ENCODE measurements at places on chromosomes 5 and 9.

DNA sequence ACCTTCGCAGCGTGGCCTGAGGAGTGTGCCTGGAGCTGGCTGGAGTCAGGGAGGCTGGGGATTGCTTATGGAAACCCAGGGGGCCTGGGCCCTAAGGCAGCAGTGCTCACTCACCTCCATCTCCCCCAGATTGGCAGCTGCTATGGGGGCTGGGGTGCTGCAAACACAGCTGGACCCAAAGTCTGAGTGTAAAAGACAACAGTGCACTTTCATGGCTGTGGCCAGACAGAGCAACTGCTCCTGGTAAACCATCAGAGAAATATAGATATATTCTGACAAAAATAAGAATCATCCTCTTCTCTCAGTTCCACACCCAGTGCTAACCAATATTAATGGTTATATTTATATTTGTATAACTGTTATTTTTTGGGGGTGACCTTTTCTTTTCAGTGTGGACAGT is 123.9 kb downstream of the TENT4A start:
- no peak for DNase-seq

- no peak for DNase-seq
Observed at GRCh38 chr5:107968406-107968843, 297.7 kb upstream of the EFNA5 start.

DNA sequence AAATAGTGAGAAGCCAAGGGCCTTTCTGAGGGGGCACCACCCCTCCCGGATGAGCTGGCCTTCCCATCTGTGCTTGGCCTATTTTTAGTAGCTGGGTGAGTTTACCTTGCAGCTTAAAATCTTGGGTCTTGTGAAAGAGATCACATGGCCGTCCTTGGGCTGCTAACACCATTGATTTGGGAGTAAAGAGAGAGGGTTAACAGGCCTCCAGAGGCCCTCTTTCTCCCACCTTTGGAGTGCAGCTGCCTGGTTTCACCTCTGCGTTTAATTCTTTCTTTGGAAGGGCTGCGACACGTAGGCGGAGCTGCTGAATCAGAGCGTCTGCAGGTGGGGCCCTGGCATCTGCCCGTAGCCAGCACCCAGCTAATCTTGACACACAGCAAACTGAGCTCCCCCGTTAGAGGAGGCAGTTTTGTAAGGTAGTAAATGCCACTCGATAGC is 12.8 kb downstream of the OLFM1 start:
- DNase-seq, result no peak

DNA sequence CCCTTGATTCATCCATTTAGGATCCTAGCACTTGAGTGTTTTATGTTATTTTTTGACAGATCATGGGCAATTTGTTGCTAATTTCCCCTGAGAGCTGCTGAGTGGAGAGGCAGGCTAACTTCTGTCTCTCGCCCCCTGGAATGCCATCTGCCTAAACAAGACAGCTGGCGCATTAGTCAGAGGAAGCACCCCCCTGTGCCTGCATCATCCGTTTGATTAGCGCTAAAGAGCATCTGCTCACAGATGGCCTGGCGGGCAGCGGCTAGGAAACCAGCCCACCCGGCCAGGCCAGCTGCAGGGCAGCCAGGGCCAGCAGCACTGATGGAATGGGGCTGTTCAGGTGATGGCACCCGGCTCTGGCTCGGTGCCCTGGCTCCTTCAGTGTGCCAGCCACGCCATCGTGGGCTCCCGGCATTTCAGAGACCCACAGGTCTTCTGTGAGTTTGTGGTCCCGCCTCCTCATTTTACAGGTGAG is 22.9 kb upstream of the ASS1 start:
- no peak for DNase-seq

DNA sequence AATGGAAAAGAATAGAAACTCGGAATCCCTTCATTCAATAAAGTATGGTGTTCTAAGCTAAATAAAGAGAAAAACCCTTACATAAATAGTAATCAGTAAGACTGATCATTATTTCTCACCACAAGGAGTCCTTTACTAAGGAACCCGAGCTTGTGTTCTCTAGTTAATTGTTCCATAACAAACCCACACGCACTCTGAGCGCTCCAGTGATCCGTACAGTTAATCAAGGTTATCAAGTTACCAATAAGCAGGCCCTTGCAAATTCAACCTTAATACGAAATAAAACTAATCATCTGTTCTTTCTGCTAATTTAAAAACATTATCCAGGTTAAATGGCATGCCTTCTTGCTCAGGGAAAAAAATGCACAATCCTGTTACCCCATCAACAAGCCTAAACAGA is 224.4 kb downstream of the FRMD3 start:
- DNase-seq, result no peak

DNA sequence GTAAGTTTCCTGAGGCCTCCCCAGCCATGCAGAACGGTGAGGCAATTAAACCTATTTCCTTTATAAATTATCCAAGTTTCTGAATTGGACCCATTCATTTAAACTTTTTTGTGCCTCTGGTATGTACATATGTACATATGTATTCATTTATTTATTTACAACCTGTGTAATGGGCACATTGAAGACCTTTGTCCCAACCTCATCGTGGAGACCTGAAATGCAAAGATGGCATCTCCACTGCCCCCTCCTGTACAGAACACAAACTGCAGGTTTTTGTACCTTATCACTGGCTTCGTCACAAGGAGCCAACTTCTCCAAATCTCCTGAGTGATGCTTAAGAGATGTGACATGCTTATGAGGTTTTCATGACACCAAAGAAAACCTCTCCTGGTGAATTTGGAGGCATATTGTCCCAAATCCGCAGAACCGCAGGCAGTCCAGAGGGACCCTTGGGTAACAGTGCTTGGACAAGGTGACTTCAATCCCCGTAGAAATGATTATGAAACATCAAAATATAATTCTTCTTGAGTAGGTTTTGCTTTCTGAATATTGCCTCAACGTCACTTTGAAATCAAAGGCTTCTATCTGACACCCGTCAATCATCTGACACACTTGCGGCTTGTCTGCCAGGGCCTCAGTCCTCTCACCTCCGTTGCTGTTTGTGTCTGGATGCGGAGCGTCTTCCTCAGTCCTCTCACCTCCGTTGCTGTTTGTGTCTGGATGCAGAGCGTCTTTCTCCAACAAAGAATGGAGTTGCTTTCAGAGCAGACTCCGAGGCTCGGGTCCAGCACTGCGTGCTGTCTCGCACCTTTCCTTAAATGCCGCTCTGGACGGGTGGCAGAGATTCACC is 135.0 kb upstream of the IRX4 start:
- DNase-seq, result no peak

GRCh38 chr5:19564036-19564435 is 424.0 kb downstream of the CDH18 start:
- DNase-seq, result no peak

GRCh38 chr5:116566251-116566650 is 8.4 kb downstream of the SEMA6A start:
- DNase-seq, result no peak

DNA sequence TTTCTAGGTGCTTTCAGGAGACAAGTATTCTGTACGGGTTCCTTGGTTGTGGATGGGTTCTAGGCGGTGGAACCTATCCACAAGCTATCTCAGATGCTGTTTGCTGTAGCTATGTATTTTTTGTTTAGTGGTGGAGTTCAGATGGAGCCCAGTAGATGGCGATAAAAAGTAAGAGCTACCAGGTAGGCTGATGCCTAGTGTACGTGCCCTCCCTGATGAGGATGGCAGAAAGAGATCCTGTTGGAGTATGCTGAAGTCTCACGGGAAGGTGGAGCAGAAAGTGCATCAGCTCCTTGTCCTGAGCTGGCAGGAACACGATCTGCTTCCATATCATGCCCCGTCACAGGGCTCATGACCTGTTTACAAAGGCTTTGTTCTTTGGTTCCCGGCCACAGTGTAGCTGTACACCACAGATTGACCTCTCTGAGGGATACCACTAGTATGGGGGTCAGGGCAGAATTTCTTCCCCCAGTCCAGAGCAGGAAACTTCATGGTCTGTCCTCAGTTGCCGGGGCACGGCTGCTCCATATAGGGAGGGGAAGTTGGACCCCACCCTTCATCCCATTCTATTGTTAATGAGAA is 12.6 kb upstream of the UGT3A2 start:
- no peak for DNase-seq

GRCh38 chr9:108167136-108167900 is 677.7 kb upstream of the KLF4 start:
- DNase-seq, result no peak

DNA sequence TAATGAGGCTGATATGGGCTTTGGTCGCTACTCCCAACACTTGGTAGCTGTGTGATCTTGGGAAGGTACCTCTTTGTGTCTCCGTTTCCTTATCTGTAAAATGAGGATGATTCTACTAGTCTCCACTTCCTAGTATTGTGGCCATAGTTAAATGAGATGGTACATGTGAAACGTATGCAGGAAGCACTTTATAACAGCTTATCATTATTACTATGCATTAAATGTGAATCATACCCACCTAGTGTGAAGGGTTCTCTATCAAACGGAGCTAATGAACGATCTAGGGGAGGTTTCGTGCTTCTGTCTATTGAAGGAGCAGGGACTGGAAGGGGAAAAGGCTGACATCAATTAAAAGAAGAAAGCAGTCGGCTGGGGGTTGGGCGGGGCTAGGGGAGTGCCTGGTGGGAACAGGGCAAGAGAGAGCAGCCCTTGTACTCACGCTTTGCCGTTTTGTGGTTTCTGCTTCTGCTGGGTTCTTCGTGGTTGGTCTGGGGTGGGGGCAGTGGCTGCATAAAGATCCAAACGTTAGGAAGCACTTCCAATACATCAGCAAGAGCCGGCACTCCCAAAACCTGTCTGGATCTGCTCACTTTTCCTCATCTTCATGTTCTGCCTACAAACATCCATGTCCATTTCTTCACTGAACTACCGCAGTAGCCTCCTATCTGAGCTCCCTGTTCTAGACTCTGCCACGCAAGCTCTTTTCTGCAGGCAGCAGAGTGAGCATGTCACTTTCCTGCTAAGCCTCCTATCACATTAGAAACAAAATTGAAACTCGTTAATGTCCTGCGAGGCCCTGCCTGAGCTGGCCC is 30.8 kb downstream of the LCP2 start:
- no peak for DNase-seq

- no peak for DNase-seq
Observed at GRCh38 chr5:140336388-140336787, 10.0 kb downstream of the HBEGF start.

GRCh38 chr5:100584889-100585288 is 49.7 kb downstream of the FAM174A start:
- DNase-seq, result no peak

DNA sequence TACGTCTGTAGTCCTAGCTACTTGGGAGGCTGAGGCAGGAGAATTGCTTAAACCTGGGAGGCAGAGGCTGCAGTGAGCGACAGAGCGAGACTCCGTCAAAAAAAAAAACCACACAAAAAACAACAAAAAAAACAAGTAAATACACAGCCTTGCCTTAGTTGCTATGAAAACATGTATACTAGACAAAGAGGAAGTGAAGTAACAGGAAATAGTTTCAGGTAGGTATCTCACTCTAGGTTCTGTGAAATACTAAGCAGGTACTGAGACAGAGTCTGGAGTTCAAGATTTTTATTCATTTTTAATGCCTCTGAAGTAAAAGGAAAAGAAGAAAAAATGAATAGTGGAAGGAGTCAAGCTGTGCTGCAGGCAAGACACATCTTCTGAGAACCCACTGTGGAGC is 687.9 kb upstream of the RGMB start:
- no peak for DNase-seq

Measured in memory B cell (primary cell).